ENCODE measurements at places on chromosomes 1 and 21. TPM values are rescaled to one million over a fixed set of nuclear protein-coding genes. Genes with fewer than 3 reads are reported as not detected.

ITLN2 gene
- total RNA-seq: not detected

PLEKHA6 gene
- 0.69 TPM for total RNA-seq

CYYR1 gene
- 0.13 TPM for total RNA-seq

CACNA1E gene
- total RNA-seq: 22.0 TPM

FAM167B gene
- total RNA-seq: 0.88 TPM

ST6GALNAC5 gene
- total RNA-seq: not detected

C8A gene
- 0.19 TPM for total RNA-seq

KIRREL1 gene
- total RNA-seq: 0.15 TPM

CRYAA gene
- not detected for total RNA-seq

HPCAL4 gene
- 0.16 TPM for total RNA-seq

ADCY10 gene
- not detected for total RNA-seq

GPR52 gene
- 5.6 TPM for total RNA-seq

KCNK2 gene
- 0.13 TPM for total RNA-seq

CELSR2 gene
- total RNA-seq: 0.19 TPM

PTGS2 gene
- total RNA-seq: not detected

TMOD4 gene
- total RNA-seq: 1.2 TPM

CCDC27 gene
- not detected for total RNA-seq

ADAM30 gene
- total RNA-seq: not detected

DIRAS3 gene
- total RNA-seq: not detected

AADACL3 gene
- not detected for total RNA-seq

HDAC1 gene
- total RNA-seq: 154 TPM

HES3 gene
- not detected for total RNA-seq

RBBP4 gene
- 290 TPM for total RNA-seq

DMBX1 gene
- not detected for total RNA-seq

OLIG2 gene
- not detected for total RNA-seq

PADI3 gene
- not detected for total RNA-seq

REN gene
- not detected for total RNA-seq

S100A12 gene
- not detected for total RNA-seq

NBPF6 gene
- total RNA-seq: not detected

RIMKLA gene
- 0.19 TPM for total RNA-seq

HOOK1 gene
- 5.1 TPM for total RNA-seq

ITGB2 gene
- 172 TPM for total RNA-seq

THEM5 gene
- not detected for total RNA-seq

USH2A gene
- total RNA-seq: not detected

SLAMF7 gene
- total RNA-seq: 133 TPM

FMO2 gene
- not detected for total RNA-seq

CCDC30 gene
- total RNA-seq: 1.8 TPM

TEDDM1 gene
- total RNA-seq: not detected

SLC9C2 gene
- not detected for total RNA-seq

GPBP1L1 gene
- 78.9 TPM for total RNA-seq

QSOX1 gene
- 32.0 TPM for total RNA-seq

FAM131C gene
- not detected for total RNA-seq

LRP8 gene
- total RNA-seq: 25.5 TPM

ANGPTL3 gene
- not detected for total RNA-seq

RNU5D-1 gene
- not detected for total RNA-seq

LIN28A gene
- total RNA-seq: 0.59 TPM

TLR5 gene
- total RNA-seq: 0.56 TPM
